Esophagus mucosa (tissue), 1 donor: ENCODE measurements at places on chromosomes 7 and 10.

DNA sequence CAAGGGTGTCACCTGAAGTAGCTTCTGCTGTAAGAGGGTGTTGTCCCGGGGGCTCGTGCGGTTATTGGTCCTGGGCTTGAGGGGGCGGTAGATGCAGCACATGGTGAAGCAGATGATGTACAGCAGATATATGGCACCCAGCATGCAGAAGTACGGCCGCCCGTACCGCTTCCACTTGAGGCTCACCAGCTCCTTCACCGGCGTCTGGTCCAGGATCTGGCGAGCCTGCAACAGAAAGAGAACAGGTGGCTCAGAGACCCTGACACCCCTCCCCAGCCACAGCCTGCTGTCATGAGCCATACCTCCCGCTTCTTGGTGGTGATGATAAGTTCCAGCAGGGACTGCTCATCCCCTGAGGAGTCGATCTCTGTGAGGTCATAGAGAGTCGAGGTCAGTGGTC lies 10.1 kb downstream of the TRPV6 start:
- no peak for ATAC-seq

GRCh38 chr7:69640216-69640615 lies 41.9 kb downstream of the AUTS2 start:
- ATAC-seq: no peak

DNA sequence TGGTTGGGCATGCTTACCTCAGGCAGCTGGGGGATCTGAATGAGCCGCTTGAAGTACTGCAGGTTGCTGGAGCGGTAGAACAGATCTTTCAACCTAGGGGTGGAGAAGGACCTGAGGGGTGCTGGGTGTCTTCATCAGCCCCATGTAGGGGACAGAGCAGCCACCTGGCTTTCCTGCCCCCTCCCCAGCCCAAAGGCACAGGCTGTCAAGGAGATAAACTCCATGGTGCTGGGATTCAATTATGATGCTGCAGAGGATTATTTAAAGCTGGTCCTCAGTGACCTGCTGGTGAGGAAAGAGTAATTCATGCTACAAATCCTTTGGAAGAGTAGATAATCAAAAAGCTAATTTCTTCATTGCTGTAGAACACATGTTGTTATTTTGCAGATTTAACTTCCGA lies 71.1 kb downstream of the SPDYE5 start:
- ATAC-seq: no peak

DNA sequence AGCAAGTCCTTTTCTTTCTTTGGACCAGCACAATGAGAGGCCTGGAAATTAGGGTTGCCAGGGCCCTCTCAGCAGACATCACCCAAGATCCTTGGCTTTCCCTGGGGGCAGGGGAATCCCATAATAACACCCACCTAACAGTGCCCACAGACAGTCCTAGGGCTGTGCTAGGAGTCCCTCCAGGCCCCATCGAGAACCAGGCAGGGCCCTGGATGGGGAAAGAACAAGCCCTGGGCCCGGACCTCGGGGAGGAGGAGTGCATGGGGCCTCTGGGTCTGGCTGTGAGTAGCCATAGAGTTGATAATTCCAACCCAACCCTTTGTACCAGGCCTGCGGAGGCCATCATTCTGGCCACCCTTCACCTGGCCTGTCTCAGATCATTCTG lies 201.2 kb upstream of the ZMIZ1 start:
- ATAC-seq: no peak

DNA sequence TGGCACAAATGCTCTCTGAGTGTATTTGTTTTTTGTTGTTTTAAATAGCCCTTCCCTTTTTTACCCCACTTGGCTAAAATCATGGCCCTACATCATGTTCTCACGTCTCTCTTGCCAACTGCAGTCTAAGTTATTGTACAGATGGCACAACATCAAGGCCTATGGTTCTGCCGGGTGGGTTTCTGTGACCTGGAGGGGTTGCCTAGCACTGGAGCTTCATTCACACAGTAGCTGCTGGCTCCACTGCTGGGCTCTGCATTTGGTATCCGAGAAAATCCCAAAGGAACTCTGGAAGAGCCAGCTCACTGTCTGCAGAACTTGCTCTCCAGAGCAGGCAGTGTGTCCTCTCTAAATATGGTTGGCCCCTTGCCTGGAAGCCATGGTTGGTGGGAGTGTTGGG lies 120.6 kb downstream of the LRRC4 start:
- ATAC-seq: no peak

GRCh38 chr10:101441541-101442455 lies 87.8 kb downstream of the BTRC start:
- peak; percentile 89 for ATAC-seq
